BJ (cell line): ENCODE measurements at places on chromosomes 5 and 9. TPM values are rescaled to one million over a fixed set of nuclear protein-coding genes. Genes with fewer than 3 reads are reported as not detected.

The IFNB1 gene
- polyA plus RNA-seq: not detected in 2 replicates

The DRD1 gene
- 0.01 TPM in 1 of 2 replicates, not detected in the other for polyA plus RNA-seq

The TCOF1 gene
- polyA plus RNA-seq: 5.7 and 9.7 TPM in 2 replicates

The ISL1 gene
- 0.82 and 1.2 TPM in 2 replicates for polyA plus RNA-seq

The RGS7BP gene
- 0.63 and 0.69 TPM in 2 replicates for polyA plus RNA-seq

The PURA gene
- polyA plus RNA-seq: 5.2 and 6.7 TPM in 2 replicates

The CTXN3 gene
- polyA plus RNA-seq: not detected in 2 replicates

The PPP2R2B gene
- polyA plus RNA-seq: 0.58 and 0.69 TPM in 2 replicates

The RAI14 gene
- 116 and 183 TPM in 2 replicates for polyA plus RNA-seq

The CLIC3 gene
- 3.9 and 4.0 TPM in 2 replicates for polyA plus RNA-seq

The ACTBL2 gene
- polyA plus RNA-seq: 0.05 and 0.07 TPM in 2 replicates

The TCF7 gene
- 0.78 and 0.86 TPM in 2 replicates for polyA plus RNA-seq

The EEIG1 gene
- polyA plus RNA-seq: 7.3 and 26.6 TPM in 2 replicates

The TPPP gene
- 0.07 and 0.09 TPM in 2 replicates for polyA plus RNA-seq

The FOXD4L5 gene
- not detected in 2 replicates for polyA plus RNA-seq

The FNIP1 gene
- polyA plus RNA-seq: 5.3 and 8.9 TPM in 2 replicates

The FOXD4L4 gene
- polyA plus RNA-seq: not detected in 2 replicates

The PROB1 gene
- 0.23 and 0.40 TPM in 2 replicates for polyA plus RNA-seq

The SPATA31D4 gene
- not detected in 2 replicates for polyA plus RNA-seq

The TICAM2 gene
- 1.2 and 1.4 TPM in 2 replicates for polyA plus RNA-seq

The PCDHGB1 gene
- 2.0 and 2.2 TPM in 2 replicates for polyA plus RNA-seq

The IFNA2 gene
- not detected in 2 replicates for polyA plus RNA-seq

The MORN5 gene
- polyA plus RNA-seq: not detected in 2 replicates

The SNAPC4 gene
- 1.6 and 1.7 TPM in 2 replicates for polyA plus RNA-seq

The ORM2 gene
- not detected in 2 replicates for polyA plus RNA-seq

The UGT3A1 gene
- not detected in 2 replicates for polyA plus RNA-seq

The PRDM9 gene
- not detected in 2 replicates for polyA plus RNA-seq

The PCDHGA3 gene
- 1.9 and 2.5 TPM in 2 replicates for polyA plus RNA-seq

The CFAP77 gene
- polyA plus RNA-seq: not detected in 2 replicates

The CREB3 gene
- 67.9 and 75.8 TPM in 2 replicates for polyA plus RNA-seq

The BHMT gene
- polyA plus RNA-seq: not detected in 2 replicates

The PCDHB7 gene
- polyA plus RNA-seq: 0.31 and 0.44 TPM in 2 replicates

The PHYKPL gene
- 34.3 and 48.5 TPM in 2 replicates for polyA plus RNA-seq

The BRINP1 gene
- 0.60 TPM in 2 replicates for polyA plus RNA-seq

The SMIM3 gene
- 43.7 and 45.0 TPM in 2 replicates for polyA plus RNA-seq

The FAXDC2 gene
- polyA plus RNA-seq: 10.7 and 13.6 TPM in 2 replicates

The GPR151 gene
- not detected in 2 replicates for polyA plus RNA-seq

The RGS3 gene
- polyA plus RNA-seq: 50.1 and 66.4 TPM in 2 replicates

The RNF180 gene
- 1.0 and 1.8 TPM in 2 replicates for polyA plus RNA-seq

The GFI1B gene
- 0.16 TPM in 1 of 2 replicates, not detected in the other for polyA plus RNA-seq

The CORO2A gene
- 1.2 and 1.5 TPM in 2 replicates for polyA plus RNA-seq

The MLANA gene
- polyA plus RNA-seq: not detected in 2 replicates

The PCDHGC3 gene
- 36.5 and 56.3 TPM in 2 replicates for polyA plus RNA-seq

The PCDH1 gene
- 0.91 and 2.1 TPM in 2 replicates for polyA plus RNA-seq

The CYLC2 gene
- not detected in 2 replicates for polyA plus RNA-seq

The SLC27A6 gene
- polyA plus RNA-seq: 0.06 and 0.10 TPM in 2 replicates

The CA9 gene
- 0.13 and 0.32 TPM in 2 replicates for polyA plus RNA-seq

The SLC6A18 gene
- polyA plus RNA-seq: not detected in 2 replicates

The HCN1 gene
- 0.04 TPM in 1 of 2 replicates, not detected in the other for polyA plus RNA-seq

The IFNA13 gene
- not detected in 2 replicates for polyA plus RNA-seq

The LCN15 gene
- not detected in 2 replicates for polyA plus RNA-seq

The BASP1 gene
- 48.7 and 71.9 TPM in 2 replicates for polyA plus RNA-seq

The C1QTNF3 gene
- 1.8 and 2.2 TPM in 2 replicates for polyA plus RNA-seq

The NUTM2G gene
- polyA plus RNA-seq: not detected in 2 replicates

The NDUFS6 gene
- polyA plus RNA-seq: 26.6 and 34.1 TPM in 2 replicates
